ENCODE measurements at places on chromosomes 12 and 14. TPM values are rescaled to one million over a fixed set of nuclear protein-coding genes. Genes with fewer than 3 reads are reported as not detected.

The TRHDE gene
- total RNA-seq = 7.3 TPM

The PPFIA2 gene
- 2.1 TPM for total RNA-seq

DNA sequence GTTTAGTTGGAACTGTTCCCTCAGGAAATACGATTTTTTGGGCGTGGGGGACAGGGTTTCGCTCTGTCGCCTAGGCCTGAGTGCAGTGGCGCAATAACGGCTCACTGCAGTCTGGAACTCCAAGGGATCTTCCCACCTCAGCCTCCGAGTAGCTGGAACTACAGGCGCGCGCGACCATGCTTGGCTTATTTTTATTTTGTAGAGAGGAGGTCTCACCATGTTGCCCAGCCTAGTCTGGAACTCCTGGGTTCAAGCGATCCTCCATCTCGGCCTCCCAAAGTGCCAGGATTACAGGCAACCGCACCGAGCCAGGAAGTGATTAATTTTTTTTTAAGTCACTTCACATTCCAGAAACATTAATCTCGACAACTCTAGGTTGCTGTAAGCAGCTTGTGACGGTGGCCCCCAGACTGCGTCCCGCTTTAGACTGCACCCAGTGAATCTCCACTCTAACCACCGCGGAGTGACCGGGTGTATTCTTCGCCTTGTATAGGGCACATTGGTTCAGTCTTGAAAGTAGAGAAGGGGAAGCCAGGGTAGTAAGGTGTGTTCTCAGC lies 830 bp upstream of the MIS18BP1 start:
- no peak for DNase-seq

DNA sequence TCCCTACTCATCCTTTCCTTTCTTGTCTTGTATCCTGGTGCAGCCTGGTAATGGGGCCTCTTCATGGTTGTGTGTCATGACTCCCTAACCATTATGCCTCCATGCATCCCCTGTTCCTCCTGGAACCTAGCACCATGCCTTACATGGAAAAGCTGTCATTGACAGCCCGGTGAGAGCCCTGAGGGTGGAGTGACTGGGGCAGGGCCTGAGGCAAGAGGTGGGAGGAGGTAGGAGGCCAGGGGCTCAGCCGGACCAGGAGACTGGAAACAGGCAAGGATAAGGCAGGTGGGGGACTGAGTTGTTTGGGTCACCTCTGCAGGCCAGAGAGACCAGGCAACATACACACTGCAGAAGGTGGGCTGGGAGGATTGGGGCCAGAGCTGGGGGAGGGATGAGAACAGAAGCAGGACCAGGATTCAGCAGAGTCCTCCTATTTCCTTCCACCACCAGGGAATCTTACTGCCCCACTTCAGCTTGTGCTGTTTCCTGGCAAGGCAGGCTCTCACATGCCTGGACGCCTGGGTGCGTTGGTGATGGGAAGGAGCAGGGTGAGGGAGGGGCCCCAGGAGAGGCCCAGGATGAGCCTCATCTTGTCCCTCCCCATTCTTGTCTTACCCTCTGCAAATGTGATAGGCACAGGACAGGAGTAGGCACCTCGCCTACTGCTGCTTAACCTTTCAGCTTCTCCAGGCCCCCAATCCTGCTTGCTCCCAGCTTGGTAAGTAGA lies at the start of gene LTB4R2:
Gene LTB4R2 (plus strand): TSS at position 603 of the 727 bp plus-strand sequence. CDS start 525 bp downstream, outside the sequence.
- DNase-seq = no peak

- no peak for DNase-seq
These were observed 47.5 kb upstream of the RIN3 start for GRCh38 chr14:92466059-92466458.

GRCh38 chr12:68595241-68595640 lies 15.5 kb upstream of the RAP1B start:
- no peak for DNase-seq

DNA sequence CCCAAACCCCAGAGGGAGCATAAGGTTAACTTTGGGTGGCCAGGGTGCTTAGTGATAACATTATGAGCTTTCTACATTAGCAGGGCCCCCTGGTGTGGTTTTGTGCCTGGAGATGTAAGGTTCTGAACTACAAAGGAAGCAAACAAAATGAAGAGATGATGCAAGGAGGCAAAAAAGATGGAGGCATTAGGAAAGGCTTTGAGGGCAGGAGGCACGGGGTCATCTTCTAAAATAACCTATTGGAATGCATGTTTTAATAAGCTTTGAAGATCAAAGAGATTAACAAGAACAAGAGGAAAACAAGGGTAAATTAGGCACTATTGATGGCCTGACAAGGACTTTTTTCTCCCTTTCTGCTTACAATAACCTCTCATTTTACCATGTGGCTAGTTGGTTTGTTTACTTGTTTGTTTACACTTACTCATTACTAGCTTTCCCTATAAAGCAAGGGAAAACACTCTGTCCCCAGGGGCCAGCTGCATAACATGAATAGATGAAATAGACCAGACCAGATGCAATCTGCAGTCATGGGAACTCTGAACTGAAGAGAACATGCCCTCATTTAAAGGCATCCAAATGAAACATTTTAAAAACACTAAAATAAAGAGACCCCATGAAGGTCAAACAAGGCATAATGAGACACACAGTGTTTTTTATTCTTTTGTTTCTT lies 390.3 kb downstream of the DIO2 start:
- no peak for DNase-seq

DNA sequence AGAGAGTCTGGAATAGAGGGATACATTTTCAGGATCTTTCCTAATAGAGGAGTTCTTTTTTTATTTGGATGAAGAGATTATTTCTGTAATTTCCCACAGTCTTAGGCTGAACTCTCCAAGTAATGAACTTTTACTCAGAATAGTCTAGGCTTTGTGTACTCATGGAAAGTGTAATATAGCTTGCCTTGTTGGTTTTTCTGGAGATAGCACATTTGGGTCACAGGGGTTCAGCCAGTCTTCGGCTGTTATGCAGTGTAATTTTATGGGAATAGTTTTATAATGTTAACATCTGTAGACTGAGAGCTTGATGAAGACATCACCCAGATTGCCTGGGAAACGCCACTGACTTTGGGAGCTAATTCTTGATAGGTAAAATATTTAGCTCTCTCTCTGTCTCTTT lies 450.8 kb downstream of the RAD51B start:
- peak; percentile 77 for DNase-seq

DNA sequence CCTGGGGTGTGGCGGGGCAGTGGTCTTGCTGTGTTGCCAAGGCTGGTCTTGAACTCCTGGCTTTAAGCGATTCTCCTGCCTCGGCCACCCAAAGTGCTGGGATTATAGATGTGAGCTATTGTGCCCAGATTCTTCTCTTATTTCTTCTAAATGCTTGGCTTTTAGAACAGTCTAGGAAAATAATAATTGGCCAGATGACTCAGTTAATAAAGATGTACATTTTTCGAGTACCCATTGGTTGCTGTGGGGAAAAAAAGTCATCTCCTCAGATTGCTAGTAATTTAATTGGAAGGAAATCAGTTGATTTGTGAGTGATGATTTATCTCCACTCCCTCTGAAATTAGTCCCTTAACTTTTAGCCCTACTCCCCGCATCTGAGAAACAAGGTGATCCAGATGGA lies 45.5 kb downstream of the CHST11 start:
- no peak for DNase-seq

DNA sequence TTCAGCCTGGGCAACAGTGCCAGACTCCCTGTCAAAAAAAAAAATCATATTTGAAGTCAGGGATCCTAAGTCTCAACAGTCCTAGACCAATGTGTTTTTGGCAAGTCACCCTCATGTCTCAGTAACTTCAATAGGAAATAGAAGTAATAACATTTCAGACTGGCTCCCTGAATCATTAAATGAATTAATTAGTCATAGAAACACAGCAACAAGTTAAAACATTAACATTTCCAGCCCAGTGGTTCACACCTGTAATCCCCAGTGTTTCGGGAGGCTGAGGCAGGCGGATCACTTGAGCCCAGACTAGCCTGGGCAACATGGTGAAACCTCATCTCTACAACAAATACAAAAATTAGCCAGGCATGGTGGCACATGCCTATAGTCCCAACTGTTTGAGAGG lies 125.2 kb downstream of the GTF2A1 start:
- DNase-seq = no peak

DNA sequence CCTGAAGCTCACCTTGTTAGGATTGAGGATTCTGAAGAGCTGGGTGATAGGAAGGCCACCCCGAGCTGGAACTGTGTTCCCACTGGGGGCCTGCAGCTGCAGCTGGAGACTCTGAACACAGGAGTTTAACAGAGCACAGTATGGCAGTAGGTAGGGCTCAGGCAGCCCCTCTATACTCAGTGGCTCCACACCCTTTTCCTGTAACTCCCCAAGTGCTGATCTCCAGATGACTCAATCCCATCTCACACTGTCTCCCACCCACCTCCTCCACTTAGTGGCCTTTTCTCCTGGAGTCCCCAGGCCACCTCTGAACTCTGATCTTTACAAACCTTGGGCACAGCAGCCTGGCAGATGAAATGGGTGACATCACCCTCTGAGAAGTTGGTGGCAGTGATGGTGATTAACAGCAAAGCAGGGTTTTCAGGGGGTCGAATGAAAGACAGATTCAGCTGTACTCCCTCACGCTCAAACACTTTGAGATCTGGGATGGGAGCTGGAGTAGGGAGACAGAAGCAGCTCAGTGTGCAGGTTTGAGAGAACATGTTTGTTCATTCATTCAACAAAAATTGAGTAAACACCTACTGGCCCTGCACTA lies 4.0 kb downstream of the THTPA start:
- no peak for DNase-seq

DNA sequence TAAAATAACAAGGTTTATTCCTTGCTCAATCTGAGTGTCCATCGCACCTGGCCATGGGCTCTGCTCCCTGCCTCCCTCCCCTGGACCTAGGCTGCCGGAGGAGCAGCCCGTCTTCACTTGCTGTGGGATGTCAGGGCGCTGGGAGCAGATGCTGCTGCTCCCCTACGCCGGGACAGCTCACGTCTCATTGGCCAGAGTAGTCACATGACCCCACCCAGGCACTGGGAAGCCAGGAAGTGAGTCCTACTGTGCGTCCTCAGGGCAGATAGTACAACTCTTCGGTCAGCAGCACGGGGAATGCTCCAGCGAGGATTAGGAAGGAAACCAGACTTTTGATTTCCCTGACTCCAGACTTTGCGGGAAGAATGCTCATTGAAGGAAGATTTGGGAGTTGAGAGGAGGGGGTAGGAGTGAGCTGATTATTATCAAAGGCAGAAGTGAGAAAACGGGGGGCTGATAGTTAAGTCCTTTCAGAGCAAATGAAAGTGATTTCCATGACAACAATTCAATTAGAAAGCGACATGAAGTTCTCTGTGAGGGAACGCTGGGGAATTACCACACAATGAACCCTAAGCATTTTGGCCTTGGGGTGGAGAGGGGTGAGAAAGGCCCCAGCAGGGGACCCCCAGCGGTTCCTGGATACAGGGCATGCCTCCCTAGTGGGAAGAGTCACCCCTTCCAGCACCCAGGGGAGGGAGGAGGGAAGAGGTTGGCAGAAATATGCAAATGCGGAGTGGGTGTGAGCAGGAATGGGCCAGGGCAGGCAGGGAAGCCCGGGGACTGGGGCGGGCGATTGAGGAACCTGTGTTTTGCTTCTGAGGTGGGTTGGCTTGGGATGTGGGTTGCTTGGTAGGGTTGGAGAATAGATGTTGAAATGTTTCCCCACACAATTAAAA lies 215.5 kb downstream of the AACS start:
- no peak for DNase-seq

DNA sequence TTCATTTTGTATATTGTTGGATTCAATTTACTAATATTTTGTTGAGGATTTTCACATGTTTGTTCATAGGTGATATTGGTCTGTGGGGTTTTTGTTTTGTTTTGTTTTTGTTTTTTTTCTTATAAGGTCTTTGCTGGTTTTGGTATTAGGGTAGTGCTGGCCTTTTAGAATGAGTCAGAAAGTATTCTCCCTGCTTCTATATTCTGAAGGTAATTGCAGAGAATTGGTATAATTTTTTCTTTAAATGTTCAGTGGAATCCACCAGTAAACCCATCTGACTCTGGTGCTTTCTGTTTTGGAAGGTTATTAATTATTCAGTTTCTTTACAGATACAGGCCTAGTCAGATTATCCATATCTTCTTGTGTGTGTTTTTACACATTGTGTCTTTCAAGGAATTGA lies 8.9 kb downstream of the TOGARAM1 start:
- DNase-seq = no peak

Measured in fibroblast of lung (primary cell).